AG09309 (cell line): ENCODE measurements at places on chromosomes 6 and 20.

DNA sequence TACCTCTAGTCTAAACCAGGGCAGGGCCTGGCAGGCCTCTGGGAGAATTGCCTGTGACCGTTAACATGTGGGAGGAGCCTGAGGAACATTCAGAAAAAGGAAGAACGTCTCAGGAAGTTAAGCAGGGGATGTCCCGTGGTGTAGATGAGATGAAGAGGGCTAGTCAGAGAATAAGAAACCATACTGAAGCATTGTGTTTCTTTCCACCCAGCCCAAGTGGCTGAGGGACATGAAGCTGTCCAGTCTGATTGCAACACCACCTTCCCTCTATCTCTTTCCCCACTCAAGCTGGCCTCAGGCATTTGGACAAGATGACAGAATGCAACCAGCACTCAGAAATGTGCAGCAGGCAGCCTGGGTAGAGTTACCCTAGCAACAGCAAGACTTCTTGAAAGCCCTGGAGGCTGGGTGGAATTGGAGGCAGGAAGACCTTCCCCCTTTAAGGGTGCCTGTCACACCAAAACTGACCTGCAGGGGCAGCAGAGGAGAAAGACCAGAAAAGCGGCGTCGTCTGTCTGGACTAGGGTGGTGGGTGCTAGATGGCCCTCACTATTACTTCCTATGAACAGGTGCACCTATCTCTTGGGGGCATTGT is 186.1 kb downstream of the UNC5CL start:
- peak; percentile 14 for DNase-seq

DNA sequence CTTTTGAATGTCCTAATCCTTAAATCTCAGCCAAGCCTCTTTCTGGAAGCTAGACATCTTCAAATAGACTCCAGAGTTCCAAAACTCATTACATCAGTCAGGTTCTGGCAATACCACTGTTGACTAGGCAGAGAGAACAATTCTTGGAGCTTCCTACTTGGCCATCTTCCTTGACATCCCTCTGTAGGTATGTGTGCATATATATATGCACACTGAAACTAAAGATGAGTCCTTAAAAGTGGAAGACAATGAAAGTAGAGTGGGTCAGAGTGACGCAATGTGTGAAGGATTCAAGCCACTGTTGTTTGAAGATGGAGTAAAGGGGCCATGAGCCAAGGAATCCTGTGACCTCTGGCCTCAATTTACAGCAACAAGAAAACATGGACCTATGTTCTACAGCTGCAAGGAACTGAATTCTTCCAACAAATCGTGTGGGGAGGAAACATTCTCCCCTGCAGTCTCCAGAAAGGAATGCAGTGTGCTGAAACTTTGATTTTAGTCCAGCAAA is 18.7 kb upstream of the DUSP22 start:
- DNase-seq, result no peak

DNA sequence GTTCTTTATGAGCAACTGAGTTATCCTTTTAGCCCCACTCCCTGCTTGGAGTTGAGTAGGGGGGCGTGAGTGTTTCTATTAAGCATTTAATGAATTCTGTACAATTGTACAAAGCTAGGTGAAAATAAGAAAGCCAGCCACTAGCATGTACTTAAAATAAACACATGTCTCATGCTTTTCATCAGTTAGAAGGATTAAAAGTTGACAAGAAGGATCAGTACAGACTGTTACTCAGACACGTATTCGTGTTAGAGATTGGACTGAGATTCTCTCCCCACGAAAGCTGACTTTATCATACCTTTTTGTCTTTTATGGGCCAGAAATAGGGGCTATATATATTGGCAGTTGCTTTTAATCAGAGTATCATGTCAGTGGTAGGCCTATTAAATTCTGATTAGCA is 1.7 kb downstream of the HSF2 start:
- DNase-seq, result no peak

- DNase-seq, result no peak
Measured at GRCh38 chr20:19453862-19454261, 241.4 kb downstream of the SLC24A3 start.

DNA sequence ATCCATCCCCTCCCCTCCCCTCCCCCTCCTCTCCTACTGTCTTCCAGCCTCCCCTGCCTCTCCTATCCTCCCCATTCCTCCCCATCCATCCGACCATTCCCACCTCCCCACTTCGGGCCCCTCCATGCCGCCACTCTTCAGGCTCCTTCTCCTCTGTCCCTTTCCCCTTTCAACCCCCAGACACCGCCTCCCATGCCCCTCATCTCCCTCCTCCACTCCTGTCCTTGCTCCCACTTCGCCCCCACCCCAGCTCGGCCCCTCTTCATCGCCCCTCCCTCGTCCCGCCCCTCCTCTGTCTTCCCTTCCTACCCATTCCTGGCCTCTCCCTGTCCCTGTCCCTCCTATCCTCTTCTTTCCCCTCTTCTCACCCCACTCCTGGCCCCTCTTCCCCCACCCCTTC is 554 bp upstream of the CST3 start:
- DNase-seq, result no peak

GRCh38 chr20:24664266-24664986 is 195.0 kb downstream of the SYNDIG1 start:
- no peak for DNase-seq

DNA sequence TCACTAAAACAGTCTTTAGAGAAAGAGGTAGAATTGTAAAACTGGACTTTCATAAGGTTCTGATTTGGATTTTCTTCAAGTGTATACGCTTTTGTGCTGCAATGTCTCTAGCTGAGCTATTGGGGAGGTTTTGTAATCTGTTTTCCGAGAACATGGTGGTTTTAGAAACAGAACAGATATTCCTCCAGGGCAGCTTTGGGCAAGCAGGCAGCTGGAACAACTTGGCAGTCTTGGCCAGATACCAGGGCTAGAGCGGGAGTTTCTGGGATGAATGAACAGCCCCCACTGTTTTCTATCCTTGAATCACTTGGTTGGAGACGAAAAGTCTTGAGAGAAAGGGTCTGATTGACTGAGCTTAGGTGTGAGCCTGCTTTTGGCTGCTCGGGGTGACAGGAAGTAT is 17.1 kb upstream of the ARMC2 start:
- no peak for DNase-seq

DNA sequence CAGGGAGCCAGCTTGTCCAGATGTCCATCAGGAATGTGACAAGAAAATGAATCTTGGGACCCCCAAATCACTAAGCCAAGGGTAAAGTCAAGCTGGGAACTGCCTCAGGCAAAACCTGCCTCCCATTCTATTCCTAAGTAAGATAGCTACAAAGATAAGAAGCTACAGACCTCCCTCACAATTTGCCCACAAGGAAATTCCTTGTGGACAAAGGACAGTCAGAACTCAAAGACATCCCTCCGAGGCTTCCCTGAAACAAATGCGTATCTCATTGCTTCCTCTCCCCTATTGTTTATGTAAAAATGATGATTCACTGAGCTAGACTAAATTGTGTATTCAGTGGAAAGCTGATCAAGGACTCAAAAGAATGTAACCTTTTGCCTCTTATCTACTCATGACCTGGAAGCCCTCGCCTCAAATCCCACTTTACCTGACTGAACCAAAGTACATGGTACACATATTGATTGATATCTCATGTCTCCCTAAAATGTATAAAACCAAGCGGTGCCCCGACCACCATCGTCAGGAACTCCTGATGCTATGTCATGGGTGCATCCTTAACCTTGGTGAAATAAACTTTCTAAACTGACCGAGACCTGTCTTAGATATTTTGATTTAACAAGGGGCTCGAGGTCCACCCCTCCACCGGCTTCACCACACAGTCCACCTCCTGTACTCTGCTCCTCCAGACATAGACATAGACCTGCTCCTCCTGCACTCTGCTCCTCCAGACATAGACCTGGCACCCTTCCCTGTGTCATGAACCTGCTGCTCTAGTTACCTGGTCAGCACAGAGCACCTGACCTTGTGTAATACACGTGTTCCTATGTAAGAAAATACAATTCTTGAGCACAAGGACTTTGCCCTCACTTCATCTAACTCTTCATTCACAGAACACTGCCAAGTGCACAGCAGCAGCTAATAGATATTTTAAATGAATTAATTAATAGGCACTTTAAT is 81.4 kb downstream of the WDR27 start:
- no peak for DNase-seq

- DNase-seq, result no peak
Measured at GRCh38 chr6:28333047-28333446, 2.9 kb downstream of the ZSCAN31 start.
